ENCODE measurements at places on chromosomes 6 and 20. TPM values are rescaled to one million over a fixed set of nuclear protein-coding genes. Genes with fewer than 3 reads are reported as not detected.

The SPATS1 gene
- not detected for total RNA-seq

GRCh38 chr6:13044390-13044789, 283.9 kb downstream of the TBC1D7 start:
- DNase-seq = peak; percentile 19

- DNase-seq = no peak
Observed at GRCh38 chr6:170447561-170447930, 105.6 kb downstream of the PSMB1 start.

- DNase-seq = peak; percentile 96
Observed at GRCh38 chr6:85404564-85405174, 45.2 kb upstream of the NT5E start.

DNA sequence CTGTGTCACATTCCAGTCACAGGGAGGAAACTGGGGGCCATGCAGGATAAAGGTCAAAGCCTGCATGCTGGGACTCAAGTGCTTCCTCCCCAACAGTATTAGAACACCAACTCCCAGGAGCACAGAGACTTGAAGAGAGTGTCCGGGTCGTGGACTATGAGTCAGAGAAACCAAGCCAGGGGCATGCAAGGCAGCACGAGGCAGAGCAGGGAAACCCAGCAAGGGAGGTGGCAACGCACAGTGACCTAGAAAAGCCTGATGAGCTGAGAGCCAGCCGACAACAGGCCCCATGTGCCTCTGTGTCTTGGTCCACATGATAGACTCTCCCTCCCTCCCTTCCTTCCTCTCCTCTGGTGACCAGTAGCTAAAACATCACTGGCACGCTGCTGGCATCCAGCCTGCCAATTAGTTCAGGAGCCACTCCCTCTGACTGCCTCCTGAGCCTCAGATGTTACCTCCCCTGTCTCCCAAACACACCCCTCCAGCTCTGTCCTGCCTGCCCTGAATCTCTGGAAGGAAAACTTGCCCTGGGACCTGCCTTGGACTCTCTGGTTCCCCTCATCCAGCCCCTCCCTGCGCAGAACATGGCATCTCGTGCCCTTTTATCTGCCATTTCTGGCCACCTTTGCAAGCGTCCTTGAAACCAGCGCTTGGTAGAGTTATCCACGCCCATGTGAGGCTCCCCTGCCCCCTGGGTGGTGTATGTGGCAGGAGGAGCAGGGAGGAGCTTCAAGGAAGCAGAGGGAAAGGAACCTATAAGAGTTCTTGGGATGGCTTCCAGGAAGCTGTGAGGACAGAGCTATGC, 16.2 kb upstream of the RNF39 start:
- DNase-seq = peak; percentile 89

The SLC18B1 gene
- 3.4 TPM for total RNA-seq

The DEFB124 gene
- total RNA-seq = not detected

The FOXO3 gene
- total RNA-seq = 36.6 TPM

- peak; percentile 63 for DNase-seq
Observed at GRCh38 chr6:34237722-34238584, 1.3 kb downstream of the HMGA1 start.

DNA sequence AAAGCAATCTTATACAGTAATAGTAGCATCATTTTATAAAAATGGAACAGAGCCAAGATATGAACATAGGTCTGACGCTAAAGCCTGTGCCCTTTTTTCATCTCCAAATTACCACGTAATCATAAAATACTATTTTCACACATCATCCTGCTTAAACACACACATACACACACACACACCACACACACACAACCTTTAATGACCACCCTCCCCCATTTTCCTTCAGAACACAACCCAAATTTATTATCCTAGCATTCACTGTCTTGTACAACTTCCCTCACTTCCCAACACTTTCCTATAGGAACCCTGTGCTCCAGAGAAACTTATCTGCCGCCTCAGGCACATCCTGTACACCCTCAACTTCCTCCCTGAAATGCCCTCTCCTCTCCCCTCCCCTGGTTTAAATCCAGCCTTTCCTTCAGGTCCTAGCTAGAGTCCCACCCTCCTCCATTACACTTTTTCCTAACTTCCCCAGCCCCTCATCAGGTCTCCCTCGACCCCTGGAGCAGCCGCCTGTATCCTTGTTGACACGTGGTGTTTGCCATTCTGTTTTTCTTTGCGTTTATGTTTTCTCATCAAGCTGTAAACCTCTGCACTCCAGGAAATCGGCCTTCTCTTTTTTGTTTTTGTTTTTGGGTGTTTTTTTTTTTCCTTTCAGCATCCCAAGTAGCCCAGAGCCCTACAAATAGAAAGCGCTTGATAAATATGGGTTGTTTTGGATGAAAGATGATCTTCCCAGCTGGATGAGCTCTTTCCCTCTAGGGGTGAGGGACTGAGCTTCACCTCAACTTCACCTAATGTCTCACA, 968 bp upstream of the MMP24 start:
- no peak for DNase-seq

DNA sequence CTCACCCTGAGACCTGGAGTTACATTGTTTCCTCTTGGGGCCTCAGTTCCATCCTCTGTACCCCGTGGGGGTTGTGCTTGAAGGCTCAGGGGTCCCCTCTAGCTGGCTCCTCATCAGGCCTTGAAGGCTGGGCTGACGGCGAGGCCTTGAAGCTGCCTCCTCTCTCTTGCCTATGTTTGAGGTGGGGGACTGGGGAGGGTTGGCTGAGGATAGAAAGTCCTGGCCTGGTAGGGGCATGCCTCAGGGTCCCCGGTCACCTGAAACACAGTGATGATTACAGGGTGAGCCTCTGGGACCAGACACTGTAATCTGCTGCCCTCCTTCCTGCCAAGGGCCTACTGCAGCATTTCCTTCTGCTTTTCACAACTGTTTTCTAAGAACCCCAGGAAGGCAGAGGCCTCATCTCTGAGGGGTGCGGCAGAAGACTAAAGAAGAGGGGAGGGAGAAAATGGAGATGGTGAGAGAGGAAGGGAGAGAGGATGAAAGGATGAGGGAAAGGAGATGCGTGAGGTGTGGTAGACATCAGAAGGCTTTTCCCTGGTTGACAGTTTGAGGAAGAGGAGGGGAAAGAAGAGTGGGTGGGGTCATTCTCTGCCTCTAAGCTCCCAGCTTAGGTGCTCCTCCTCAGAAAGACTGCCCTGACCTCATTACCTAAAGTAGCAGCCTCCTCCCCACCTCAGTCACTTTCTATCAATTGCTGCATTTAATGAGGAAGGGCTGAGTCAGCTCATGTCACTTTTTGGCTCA, 29.7 kb downstream of the VEGFA start:
- peak; percentile 39 for DNase-seq

The BTN1A1 gene
- not detected for total RNA-seq

- peak; percentile 75 for DNase-seq
Observed at GRCh38 chr6:154931711-154932424, 63.2 kb upstream of the TIAM2 start.

DNA sequence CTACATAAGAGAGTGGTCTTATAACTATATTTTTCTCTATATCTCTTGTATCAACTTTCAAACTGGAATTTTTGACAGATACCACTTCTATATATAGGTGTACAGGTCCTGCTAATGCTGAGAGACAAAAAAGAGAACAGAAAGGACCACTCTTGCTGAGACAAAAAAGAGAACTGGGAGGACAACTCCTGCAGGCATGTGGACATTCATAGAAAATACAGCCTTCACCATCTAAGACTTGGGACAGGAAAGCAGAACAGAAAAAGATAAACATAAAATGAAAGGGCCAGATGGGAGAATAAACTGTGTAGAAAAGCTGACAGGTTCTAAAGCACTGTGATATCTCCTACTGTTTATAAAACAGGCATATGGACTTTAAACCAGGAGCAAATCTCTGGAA, 541.0 kb upstream of the ADGRB3 start:
- DNase-seq = no peak

GRCh38 chr20:43750774-43751166, 24.0 kb upstream of the GTSF1L start:
- DNase-seq = no peak

DNA sequence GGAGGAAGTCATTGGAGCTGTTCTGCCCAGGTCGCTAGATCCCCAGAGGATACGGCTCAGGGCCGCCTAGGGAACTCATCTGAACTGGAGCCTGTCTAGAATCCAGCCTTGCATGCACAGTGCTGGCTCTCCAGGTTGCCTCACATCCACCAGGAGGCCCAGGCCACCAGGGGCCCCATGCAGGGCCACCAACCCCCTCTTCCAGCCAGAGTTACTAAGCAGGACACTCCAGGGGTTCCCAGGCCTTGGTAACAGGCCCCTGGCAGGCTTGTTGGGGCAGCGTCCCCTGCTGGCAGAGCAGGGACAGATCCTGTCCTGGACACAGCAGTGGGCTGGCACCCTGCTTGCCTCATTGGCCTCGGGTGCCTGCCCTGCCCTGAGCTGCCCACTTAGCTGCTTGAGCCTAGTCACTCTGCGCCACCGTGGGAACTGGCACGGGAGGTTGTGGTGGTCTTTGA, 35.3 kb downstream of the EFCAB8 start:
- DNase-seq = peak; percentile 37

DNA sequence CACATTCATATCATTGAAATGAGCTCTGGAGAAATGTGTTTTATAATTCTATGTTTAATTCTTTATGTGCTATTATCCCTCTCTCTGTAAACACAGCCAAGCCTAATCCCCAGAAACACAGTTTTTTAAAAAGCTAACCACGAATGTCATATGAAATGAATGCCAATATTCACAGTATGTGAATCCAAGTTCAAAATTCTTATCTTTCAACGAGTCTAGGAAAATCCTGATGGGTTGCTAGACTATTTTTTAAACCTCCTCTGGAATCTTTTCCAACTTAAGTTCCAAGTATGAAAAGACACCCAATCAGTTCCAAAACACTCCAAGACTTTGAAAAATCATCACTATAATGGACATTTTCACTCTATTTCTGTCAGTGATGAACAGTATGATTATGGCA, 689.3 kb downstream of the HACE1 start:
- DNase-seq = no peak

The FKBP1A gene
- total RNA-seq = 162 TPM

The MARCKS gene
- 154 TPM for total RNA-seq

DNA sequence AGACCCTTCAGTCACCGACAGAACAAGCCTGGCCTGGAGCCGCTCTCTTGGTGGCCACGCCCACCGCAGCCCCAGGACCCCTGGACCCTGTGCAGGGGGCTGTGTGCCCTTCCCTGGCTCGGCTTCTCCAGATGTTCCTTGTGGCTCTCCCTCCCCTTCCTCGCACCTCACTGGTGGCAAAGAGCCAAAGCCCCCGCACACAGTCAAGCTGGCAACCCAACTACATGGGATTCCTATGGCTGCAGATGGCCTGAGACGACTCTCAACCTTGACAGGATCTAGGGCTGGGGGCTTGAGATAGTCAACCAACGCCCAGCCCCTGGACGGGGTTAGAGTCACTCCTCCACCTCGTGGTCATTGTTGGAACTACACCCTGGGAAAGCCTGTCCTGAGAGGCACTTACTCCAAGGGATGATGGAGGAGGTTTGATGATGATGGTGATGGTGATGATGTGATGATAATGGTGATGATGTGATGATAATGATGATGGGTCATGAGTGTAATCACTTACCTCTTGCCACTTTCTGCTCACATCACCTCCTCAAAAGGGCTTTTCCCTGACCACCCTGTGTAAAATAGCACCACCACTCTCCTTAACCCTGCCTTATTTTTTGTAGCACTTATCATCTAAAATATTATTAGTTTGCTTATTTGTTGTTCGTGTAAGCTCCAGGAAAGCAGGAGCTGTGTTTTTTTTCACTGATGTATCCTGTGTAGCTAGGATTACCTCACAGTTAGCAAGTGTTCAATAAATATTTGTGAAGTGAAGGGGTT, 278.4 kb downstream of the LRFN2 start:
- DNase-seq = peak; percentile 42

GRCh38 chr6:90468080-90468479, 118.8 kb downstream of the MAP3K7 start:
- peak; percentile 29 for DNase-seq

DNA sequence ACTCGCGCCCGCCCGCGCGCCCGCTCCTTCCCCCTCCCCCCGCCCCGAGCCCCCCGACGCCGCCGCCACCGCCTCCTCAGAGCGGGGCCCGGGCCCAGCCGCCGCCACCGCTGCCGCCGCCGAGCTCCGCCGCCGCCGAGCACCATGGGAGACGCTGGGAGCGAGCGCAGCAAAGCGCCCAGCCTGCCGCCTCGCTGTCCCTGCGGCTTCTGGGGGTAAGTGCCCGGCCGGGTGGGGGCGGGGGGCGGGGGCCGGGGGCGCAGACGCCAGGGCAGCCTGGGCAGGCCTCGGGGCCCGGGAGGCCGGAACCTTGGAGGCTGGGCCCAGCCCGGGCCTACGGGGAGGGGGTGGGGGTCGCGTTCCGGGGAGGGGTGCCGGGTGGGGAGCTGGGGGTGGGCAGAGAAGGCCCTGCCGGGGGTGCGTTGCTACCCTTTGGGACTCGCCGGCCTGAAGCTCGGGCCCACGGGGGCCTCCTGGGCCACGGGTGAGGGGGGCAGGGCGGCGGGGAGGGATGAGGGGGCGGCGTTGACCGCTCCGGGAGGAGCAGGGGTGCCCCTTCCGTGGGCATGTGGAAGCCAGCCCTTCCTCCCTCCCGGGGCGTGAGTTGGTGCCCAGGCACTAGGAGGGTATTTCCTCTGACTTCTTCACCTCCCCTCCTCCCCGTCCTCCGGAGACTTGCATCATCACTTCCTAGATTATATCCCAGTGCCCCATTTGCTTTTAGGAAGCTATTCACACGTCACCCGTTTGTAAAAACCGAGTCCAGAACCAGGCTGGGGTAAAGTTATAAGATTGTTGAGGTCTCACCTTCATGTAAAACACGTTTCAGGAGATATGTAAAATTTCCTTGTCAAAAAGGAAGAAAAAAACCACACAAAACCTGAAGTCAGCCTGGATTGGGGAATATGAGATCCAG, 533 bp downstream of the ZFAND3 start:
- peak; percentile 86 for DNase-seq

The CST1 gene
- not detected for total RNA-seq

DNA sequence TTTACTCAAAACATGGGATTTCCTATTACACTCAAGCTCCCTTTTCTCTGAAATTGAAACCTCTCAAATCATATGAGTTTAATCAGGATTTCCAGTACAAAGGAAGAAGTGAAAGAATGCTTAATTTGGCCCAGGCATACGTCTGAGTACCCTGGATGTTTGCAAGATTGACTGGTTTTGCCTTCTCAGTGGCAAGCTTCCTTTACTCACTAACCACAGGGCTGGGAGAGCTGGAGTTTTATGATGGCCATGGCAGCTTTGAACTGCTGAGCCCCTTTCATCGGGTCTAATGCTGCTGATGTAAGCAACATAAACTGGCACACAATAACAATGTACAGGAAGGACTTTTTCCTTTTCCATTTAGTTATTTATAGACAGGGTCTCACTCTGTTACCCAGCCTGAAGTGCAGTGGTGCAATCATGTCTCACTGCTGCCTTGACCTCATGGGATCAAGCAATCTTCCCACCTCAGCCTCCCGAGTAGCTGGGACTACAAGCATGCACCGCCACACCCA, 194.8 kb downstream of the SLC35F1 start:
- no peak for DNase-seq

The TINAG gene
- not detected for total RNA-seq

The FAM209B gene
- not detected for total RNA-seq

GRCh38 chr6:161543684-161544309, 269.9 kb upstream of the AGPAT4 start:
- no peak for DNase-seq

Data from GM23248 (cell line).